ENCODE measurements at places on chromosomes 6 and 20. TPM values are rescaled to one million over a fixed set of nuclear protein-coding genes. Genes with fewer than 3 reads are reported as not detected.

Gene RAMACL
- 2.3 TPM for total RNA-seq

Gene GABRR2
- total RNA-seq = 0.11 TPM

Gene ASIP
- not detected for total RNA-seq

Gene HCRTR2
- not detected for total RNA-seq

Gene ILRUN
- 60.2 TPM for total RNA-seq

Gene RAD21L1
- total RNA-seq = not detected

Gene FBXO30
- total RNA-seq = 23.0 TPM
